Stimulated activated naive CD4-positive, alpha-beta T cell treated with Interleukin-2 at 50 U/mL for 16 hours (primary cell): ENCODE measurements at places on chromosomes 3 and 15.
A peak's percentile ranks its signal among the peaks of the same experiment; 100 is the strongest.

- no peak for DNase-seq
Measured at GRCh38 chr15:44738340-44738984, 2.1 kb downstream of the TRIM69 start.

GRCh38 chr3:140972833-140973232, 31.2 kb downstream of the SLC25A36 start:
- no peak for DNase-seq

- DNase-seq = no peak
Measured at GRCh38 chr3:23253214-23253613, 50.1 kb downstream of the UBE2E2 start.

- DNase-seq = no peak
Measured at GRCh38 chr15:66429546-66429945, 42.8 kb downstream of the MAP2K1 start.

DNA sequence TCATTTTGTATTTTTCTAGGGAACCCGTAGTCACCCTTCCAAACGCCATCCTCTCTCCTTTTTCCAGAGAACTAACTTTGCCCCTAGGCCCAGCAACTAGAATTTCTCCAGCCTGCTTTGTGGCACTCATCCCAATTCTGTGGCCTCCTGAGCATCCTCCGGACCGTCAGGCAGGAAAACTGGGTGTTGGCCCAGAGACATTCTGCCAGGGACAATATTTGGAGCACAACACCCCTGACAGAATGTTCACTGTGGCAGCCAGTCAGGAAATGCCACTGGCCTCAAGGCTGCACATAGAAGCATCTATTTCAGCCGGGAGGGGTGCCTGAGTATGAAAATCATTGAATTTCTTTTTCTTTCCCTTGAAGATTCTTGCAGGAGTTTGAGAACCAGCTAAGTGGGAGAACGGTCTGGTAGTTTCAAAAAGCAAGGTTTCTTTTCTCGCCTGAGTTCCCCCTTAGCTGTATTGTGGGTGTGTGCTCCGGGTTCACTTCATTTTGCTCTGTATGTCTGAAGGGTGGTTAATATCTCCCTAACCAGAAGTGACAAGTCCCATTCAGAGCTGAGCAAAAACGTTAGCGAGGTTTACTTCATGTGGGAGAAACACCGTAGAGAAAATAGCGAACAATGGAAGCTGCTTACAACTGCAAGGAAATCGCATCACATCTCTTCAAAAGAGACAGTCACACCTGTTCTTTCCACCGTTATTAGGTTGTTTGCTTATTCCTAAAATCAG, 108.1 kb upstream of the TPM1 start:
- DNase-seq = no peak

- DNase-seq = no peak
Measured at GRCh38 chr3:73294537-73294936, 233.1 kb downstream of the EBLN2 start.

- no peak for DNase-seq
Measured at GRCh38 chr3:149415484-149415883, 38.0 kb upstream of the TM4SF1 start.

GRCh38 chr15:77696871-77697270, 64.2 kb upstream of the LINGO1 start:
- no peak for DNase-seq

DNA sequence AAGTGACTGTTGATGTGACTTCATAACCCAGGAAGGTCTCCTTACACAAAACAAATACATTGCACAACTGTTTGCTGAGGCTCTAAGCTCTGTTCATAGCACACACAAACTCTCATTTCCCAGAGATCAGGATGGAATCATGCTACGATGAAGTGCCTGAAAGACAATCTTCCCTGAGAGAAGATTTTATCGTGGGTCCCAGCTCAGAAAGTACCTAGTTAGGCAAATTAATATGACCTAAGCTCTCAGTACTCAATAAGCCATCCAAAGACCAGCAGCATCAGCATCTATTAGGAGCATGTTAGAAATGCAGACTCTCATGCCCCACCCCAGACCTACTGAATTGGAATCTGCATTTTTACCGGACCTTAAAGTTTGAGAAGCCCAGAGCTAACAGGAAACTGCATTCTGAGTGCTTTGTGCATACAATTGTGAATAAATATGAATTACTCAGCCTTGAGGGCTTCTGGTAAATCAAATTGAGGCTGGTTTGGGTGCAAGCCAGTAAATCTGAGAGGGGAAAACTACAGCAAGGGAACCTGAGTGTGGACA, 161.5 kb upstream of the C2CD4B start:
- DNase-seq = no peak

DNA sequence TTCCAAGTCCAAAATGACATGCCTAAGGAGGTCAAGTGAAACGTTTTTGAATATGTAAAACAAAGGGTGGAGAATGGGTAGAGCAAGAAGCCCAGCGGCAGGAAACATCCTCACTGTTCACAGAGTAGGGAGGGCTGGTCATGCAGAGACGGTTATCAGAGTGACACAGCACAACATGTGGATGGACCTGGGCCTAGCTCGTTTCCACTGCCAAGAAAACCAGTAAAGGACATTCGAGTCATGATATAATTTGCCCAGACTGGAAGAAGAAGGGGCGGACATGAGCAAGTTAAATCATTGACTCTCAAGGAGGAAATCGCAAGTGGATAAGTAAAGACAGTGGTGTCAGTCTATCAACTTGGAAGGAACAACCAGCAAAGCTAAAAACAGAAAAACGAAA, 89.3 kb downstream of the LRIG1 start:
- no peak for DNase-seq

- no peak for DNase-seq
Measured at GRCh38 chr3:30774062-30774461, 120.4 kb downstream of the GADL1 start.

DNA sequence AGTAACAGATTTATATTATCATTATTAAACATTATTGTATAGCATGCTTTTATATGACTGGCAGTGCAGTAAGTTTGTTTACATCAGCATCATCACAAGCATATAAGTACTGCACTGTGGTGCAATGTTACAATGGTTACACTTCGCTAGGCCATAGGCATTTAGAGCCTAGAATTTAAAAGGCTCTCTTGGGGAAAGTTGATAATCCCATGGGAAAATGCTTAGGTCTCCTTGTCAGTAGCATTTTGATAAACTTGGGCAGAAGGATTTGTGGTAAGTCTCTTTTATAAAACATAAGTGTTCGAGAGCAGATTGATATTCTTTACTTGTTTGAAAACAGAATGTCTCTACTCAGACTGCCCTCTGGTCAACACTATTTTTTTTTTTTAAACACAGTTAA, 7.5 kb downstream of the DTWD1 start:
- DNase-seq = no peak

GRCh38 chr15:71512682-71513006, 297.7 kb upstream of the NR2E3 start:
- DNase-seq = no peak

DNA sequence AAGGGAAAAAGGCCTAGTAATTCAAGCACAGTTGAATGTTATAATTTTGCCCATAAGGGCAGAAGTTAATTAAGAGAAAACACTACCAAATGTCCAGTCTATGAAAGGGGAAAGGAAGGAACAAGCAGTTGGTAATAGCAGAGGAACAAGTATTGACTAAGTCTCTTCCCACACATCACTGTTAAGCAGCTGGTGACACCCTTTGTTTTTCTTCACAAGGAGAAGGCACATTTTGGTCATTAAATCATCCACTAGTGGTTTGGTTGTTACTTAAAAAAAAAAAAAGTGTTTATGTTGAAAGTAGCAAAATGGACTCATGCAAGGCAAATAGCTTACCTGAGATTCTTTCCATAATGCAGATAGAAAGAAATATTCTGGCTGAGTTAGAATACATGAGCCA, 321.4 kb upstream of the NECTIN3 start:
- no peak for DNase-seq

DNA sequence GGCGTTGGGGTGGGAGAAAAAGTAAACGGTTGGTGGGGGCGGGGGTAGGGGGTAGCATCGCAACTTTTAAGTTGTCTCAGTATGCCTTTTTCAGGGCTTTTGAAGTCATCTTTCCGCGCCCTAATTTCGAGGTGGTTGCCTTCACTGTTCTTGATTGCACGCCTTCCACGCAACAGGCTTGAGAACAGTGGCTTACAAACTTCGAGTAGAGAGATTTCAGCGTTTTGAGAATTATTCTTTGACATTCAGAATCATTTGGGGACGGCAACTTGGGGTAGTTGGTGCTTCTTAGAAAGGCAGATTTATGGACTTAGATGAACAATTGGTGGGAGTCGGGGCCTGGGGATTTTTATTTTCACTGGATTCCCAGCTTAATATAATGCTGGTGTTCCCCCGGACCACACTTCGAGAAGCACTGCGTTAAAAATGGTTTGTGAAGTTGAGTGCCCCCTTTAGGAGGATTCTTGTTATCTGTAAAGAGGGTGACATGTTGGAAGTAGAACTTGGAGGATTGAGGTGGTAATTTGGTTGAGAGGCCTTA, 880 bp downstream of the PPP4R2 start:
- peak; percentile 52 for DNase-seq

- no peak for DNase-seq
Measured at GRCh38 chr3:177781686-177782161, 584.4 kb upstream of the TBL1XR1 start.

DNA sequence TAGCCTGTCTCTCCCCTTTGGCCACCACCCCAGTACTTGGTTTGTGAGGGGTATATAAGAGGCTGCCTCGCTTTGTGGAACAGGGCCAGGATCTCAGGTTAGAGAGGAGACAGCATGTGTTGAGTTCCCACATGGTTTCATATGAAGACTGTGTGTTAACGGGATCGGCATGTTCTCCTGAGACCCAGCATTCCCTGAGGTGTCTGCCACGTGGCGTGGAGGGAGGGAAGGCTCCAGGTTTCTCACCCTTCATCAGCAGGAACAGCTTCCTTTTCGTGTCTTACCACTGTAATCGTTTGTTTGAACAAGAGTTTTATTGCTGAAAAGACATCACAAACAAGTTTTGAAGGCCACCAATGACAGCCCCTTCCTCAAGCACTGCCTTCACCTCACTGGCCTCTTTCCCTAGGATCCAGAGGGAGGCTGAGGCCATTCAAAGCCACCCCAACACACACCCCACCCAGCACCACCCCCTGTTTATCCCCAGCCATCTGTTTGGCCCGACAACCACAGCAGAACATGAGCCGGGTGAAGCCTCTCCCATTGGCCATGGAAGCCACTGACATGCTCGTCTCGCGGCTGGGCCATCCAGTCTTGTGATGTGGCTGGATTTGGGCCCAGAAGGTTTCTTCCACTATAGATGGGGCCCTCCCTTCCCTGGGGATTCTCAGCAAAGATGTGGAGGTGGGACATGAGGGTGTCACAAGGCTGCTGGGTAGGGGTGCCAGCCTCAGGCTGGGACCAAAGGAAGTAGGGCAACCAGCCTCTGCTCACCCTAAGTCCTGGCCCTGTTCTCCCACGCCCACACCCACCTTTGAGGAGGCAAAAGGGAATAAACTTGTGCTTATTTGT, 10.0 kb downstream of the BHLHE40 start:
- DNase-seq = no peak

DNA sequence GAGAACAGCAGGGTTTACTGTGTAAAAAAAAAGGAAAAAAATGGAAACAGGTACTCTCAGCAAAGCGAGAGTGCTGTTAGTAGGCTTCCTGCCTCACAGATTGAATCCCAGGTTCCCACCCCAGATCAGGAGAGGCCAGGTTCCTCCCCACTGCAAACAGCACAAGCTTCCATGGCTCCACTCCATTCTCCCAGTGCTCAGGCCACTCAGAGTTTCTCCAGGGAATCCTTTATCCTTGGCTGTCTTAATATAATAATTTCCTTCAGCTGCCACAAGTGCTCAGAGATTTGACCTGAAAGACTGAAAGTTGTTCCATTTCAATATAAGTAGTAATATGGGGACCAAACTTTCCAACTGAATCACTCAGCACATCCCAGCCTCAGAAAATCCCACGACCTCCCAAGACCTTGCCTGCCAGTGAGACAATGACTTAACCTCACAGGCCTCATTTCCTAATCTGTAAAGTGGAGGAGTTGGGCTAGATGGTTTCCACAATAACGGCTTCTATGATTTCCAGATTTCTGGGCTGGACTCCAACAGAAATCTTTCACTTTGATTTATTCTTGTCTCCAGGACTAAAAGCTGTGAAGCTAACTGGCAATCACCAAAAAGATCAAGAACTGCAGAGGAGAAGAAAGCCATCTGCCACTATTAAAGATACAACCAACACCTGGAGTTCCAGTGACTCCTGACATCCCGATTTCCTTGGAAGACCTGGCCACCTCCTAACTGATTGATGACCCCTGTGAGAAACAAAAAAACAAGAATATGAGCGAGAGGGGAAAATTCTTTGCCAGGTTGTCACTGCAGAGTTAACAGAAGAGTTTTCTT, 289.5 kb downstream of the NEK10 start:
- no peak for DNase-seq

DNA sequence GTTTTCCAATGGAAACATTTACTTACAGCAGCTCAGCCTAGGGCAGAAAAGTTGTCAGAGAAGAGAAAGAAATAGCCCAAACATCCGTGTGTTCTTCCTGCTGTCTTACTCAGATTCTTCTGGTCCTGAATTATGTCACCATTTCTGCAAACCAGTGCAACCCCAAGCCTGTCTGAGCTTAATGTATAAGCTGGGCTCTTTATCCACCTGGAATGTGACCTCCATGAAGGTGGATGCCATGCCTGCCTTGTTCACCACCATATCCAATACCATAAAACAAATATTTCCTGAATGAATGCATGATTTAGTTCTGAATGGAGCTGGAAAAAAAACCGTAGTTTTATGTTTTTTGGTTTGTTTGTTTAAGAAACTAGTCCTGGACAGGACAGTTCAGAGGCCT, 150.9 kb downstream of the RYR3 start:
- no peak for DNase-seq

- DNase-seq = no peak
Measured at GRCh38 chr15:80120636-80121035, 32.2 kb upstream of the FAH start.

DNA sequence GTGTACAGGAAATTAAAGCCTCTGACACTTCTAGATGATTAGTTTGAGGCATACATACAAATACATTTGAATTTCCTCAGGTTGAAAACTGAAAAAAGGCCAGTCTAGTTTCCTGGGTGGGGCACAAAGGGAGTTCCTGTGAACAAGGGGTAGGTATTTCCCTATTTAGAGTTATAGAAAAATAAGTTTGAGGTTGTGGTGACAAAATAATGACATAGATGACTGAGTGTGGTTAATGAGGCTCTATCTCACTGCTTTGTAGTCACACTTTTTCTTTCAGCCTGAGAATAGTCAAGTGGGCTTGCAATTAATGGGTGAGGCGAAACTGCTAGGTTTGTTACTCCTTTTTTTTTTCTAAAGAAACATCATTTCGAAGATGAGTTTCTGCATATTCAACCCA, 4.3 kb downstream of the SLCO3A1 start:
- DNase-seq = peak; percentile 38

GRCh38 chr15:74373731-74374647, 6.5 kb upstream of the CYP11A1 start:
- peak; percentile 96 for DNase-seq

DNA sequence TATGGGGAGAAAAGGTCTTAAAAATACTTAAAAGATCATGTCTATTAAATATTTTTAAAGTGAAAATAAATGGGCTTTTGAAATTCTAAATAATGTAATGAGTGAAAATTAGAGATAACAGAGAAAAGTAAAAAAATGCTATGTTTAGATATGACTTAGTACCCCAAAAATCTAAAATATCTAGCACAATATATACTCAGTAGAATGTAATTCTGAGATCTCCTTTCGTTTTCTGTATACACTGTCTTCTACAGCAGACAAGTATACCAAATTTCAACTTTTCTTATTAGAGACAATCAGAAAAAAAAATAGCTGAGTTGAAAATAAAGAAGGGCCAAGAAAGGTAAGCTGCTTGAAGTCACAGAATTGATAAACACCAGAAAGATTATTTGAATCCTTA, 140.8 kb downstream of the ADAM10 start:
- DNase-seq = no peak

- DNase-seq = no peak
Measured at GRCh38 chr15:48010316-48010715, 110.5 kb upstream of the SLC24A5 start.
